Coronary artery (tissue), 2 donors: ENCODE measurements at places on chromosomes 16 and 17.

- no peak for DNase-seq
Measured at GRCh38 chr16:26214581-26215174, 522.9 kb downstream of the HS3ST4 start.

DNA sequence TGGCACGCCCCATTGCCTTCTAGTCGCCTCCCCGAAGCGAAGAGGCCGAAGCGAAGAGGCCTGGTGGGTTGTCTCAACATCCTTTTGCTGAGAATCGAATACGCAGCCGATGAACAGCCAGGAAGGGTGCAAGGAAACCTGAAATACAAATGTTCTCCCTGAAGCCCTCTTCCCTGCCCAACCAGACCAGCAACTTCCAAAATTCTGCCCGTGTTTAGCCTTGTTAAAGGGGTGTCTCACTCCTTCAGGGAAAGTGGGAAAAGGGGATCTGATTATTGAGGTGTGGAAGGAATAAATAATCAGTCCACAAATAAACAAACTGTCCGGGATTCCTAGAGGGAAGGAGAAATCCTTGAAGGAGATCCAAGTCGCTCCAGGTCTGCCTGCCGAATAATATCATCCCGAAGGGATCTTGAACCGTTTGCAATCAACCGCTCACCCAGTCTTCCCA lies 1.4 kb upstream of the FOXC2 start:
- no peak for DNase-seq

DNA sequence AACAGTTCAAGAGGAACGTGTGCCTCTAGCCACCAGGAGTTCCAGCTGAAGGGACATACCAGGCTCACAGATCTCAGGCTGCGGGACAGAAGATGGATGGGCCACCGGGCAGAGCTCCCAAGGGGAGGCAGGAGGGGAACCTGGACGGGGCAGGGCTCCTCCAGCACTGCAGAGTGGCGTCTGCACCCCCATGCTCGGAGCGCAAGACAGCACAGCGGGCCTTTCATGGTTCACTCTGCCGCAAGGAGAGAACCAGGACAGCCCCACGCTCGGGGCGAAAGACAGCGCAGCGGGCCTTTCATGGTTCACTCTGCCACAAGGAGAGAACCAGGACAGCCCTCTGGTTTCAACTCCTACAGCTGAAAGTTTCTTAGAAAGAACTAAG lies 20.6 kb downstream of the SLC38A10 start:
- DNase-seq, result no peak

GRCh38 chr17:40516581-40517285 lies 15.3 kb upstream of the TNS4 start:
- peak; percentile 64 for DNase-seq

GRCh38 chr17:34384822-34385605 lies 22.0 kb upstream of the CCL1 start:
- DNase-seq, result peak; percentile 36

DNA sequence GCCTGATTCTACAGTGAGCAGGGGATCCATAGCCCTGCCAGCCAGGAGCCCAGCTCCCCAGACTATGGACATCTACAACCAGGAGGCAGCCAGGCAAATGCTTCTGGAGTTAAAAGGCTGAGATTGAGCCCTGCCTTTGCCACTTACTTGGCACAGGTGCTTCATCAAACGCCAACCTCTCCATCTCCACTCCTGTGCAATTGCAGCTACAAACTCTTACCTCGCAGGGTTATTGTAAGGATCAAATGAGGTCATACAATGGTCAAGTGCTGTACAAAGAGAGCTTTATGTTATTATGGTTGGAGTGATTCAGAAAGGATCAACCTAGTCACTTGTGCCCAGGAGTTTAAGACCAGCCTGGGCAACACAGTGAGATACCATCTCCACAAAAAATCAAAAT lies 9.8 kb upstream of the MYO18A start:
- no peak for DNase-seq

- no peak for DNase-seq
Measured at GRCh38 chr17:9232591-9233270, 211.4 kb downstream of the NTN1 start.
